ENCODE measurements at places on chromosomes 5 and 9.

- DNase-seq, result no peak
These were observed 294.2 kb upstream of the PTGER4 start for GRCh38 chr5:40385544-40385943.

DNA sequence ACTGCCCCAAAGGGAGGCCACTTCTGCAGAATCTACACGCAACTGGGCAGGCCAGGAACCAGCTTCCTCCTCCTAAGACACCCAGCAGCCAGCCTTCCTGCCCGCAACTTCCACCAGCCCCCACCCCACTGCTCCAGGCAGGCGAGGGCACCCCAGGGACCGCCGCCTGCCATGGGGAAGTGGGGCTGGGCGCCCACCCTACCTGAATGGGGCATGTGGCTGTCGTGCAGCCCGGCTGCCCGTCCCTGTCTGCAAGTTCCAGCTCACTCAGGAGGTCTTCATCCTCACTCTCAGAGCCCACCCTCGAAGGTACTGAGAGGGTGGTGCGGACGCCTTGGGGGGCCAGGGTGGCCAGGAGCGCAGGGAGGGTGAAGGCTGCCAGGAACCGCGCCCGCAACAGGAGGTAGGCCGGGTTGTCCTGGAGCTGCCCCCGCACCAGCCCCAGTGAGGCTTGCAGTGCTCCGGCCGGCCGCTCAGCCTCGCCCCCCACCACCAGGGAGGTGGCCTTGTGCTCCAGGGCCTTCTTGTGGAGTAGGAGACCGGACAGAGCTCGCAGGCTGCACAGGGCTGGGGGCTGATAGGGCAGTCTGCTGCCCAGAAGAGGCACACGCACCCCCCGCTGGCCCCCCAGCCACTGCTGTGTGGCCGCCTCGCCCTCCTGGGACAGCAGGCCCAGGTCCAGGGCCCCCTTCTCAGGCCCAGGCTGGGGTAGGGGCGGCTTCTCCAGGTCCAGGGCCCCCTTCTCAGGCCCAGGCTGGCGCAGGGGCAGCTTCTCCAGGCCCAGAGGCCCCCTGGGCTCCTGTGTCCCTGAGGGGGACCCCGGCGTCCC is 4.1 kb upstream of the CARD9 start:
- DNase-seq, result no peak

DNA sequence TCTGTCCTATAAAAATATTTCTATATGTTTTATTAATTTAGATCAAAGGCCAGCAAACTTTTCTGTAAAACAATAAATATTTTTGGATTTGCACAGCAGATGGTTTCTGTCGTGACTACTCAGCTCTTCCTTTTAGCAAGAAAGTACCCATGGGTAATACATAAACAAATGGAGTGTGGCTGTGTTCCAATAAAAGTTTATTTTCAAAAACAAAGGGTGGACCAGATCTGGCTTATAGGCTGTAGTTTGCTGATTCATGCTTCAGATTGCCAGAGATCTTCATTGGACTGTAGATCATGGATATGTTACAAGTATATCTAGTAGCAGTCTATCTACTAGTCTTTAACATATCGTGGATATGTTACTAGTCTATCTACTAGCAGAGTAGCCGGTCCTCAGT is 590.5 kb downstream of the CSNK1G3 start:
- no peak for DNase-seq

DNA sequence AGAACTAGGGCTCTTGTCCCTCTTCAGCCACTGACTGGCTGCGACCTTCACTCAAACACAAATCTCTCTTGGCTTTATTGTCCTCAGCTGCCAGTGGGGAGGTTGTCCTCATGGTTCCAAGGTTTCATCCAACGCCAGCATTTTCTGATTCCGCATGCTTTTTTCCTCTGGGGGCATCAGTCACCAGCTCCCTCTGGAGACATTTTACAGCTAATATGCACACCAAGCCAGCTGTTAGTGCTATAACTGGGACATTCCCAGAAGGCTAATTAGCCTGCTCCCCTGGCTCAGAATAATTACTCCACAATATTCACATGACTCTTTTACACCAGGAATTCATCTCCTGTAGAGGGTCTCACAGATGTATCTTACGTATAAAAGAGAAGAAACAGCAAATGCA is 193.6 kb upstream of the ANKRD55 start:
- no peak for DNase-seq

DNA sequence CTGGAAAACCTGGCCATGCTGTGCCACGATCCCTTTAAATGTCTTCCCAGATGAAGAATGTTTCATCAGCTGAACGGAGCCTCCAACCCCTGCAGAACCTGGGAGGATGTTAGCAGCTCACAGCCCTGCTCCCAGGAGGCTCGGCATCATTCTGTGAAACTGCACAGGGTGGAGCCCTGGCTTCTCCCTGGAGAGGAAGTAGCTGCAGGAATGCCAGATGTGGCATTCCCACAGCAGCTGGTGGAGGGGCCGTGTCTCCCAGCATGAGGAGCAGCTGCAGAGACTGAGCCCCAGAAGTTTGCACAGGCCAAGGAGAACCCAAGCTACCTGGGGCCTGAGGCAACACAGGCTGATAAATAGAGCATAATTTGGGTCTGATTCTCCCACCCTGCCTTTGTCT is 165.8 kb upstream of the MAP3K1 start:
- DNase-seq, result peak; percentile 74

Data from hepatic stellate cell (primary cell).